ENCODE measurements at places on chromosomes 5 and 9.
A peak's percentile ranks its signal among the peaks of the same experiment; 100 is the strongest.

- DNase-seq, result no peak
Observed at GRCh38 chr5:109744261-109744660, 54.5 kb downstream of the MAN2A1 start.

- DNase-seq, result no peak
Observed at GRCh38 chr5:81552852-81553566, 159.1 kb upstream of the ACOT12 start.

- peak; percentile 81 for DNase-seq
Observed at GRCh38 chr5:139633295-139634027, 14.7 kb upstream of the CXXC5 start.

DNA sequence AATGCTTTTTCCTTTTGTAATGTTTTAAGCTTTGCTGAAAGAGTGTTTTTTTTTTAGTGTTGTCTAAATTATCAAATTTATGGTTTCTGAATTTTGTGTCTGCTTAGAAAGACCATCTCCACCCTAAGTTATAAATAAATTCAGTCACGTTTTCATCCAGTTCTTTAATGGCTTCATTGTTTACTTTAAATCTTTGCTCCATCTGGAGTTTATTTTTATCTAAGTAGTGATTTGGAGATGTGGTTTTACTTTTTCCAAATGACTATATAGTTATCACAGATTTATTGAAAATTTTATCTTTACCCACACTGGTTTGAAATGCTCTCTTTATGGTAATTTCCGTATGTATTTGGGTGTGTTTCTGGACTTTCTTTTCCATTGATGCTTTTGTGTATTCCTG, 577.2 kb upstream of the ZNF608 start:
- DNase-seq, result no peak

DNA sequence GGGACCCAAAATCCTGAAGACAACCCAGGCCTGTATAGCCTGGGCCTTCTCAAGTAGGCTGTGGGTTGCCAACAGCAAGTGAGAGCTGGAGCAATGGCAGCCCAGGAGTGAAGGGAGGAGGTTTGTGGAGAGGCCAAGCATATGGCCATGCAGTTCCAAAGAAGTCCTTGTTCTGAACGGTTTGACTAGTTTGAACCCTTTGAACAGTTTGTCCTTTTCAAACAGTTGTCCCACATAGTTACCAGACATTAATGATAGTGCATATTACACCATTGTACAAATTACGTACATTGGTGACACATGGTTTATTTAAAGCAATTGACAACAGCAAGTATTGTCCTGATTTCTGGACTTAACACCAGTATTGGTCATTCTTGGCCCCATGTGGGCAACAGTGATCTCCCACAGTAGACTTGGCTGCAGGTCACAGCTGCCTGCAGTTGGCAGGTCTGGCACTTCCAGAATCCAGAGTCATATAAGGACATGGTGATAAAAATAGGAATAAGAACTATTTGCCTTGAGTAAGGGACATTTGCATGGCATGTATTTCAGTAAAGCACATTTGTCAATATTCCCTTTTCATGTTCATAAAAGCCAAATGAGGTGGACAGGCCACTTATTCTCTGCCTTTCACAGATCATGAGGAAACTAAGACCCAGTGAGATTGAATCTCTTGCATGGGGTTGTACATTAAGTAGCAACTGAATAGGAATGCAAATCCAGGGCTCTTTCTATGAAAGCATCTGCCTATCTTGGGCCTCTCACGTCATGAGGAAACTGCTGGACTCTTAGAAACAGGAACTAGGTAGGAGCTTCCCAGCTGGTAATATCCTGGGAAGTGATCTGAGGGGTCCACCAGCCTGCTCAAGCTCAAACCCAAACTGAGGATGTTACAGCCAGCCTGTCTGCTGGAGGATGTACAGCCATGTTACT, 30.3 kb downstream of the SLC25A48 start:
- no peak for DNase-seq

GRCh38 chr9:4197548-4197947, 102.3 kb downstream of the GLIS3 start:
- DNase-seq, result no peak

GRCh38 chr9:4298255-4299004, 1.4 kb downstream of the GLIS3 start:
- peak; percentile 15 for DNase-seq

GRCh38 chr9:109976303-109976702, 196.3 kb downstream of the PALM2AKAP2 start:
- no peak for DNase-seq

GRCh38 chr5:15646371-15646770, 146.4 kb downstream of the FBXL7 start:
- no peak for DNase-seq
